T47D (cell line): ENCODE measurements at places on chromosomes 1 and 21.
A peak's percentile ranks its signal among the peaks of the same experiment; 100 is the strongest.

GRCh38 chr21:25283720-25284119 is 323.6 kb downstream of the MRPL39 start:
- DNase-seq: peak; percentile 62

- DNase-seq: no peak
Measured at GRCh38 chr1:178521241-178521640, 8.3 kb downstream of the TEX35 start.

- no peak for DNase-seq
Measured at GRCh38 chr1:43327549-43328292, 9.9 kb upstream of the MPL start.

- no peak for DNase-seq
Measured at GRCh38 chr1:234916840-234917239, 211.8 kb downstream of the TOMM20 start.

DNA sequence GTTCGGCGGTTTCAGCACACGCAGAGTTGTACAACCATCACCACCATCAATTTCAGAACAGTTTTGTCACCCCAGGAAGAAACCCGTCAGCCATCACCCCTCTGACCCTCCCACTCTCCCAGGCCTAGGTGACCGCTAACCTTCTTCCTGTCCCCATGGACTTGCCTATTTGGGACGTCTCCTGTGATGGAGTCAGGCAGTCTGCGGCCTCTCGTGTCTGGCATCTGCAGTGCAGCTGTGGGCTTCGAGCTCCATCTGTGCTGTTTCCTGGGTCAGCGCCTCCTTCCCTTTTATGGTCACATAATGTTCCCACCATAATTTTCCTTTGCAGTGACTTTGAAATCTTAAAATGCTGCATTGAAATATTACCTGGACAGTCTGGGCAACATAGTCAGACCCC is 24.4 kb downstream of the SLC45A1 start:
- DNase-seq: no peak
